ENCODE measurements at places on chromosomes 11 and 22.

- no peak for DNase-seq
These were observed 380.2 kb downstream of the OR4C45 start for GRCh38 chr11:50412832-50413231.

DNA sequence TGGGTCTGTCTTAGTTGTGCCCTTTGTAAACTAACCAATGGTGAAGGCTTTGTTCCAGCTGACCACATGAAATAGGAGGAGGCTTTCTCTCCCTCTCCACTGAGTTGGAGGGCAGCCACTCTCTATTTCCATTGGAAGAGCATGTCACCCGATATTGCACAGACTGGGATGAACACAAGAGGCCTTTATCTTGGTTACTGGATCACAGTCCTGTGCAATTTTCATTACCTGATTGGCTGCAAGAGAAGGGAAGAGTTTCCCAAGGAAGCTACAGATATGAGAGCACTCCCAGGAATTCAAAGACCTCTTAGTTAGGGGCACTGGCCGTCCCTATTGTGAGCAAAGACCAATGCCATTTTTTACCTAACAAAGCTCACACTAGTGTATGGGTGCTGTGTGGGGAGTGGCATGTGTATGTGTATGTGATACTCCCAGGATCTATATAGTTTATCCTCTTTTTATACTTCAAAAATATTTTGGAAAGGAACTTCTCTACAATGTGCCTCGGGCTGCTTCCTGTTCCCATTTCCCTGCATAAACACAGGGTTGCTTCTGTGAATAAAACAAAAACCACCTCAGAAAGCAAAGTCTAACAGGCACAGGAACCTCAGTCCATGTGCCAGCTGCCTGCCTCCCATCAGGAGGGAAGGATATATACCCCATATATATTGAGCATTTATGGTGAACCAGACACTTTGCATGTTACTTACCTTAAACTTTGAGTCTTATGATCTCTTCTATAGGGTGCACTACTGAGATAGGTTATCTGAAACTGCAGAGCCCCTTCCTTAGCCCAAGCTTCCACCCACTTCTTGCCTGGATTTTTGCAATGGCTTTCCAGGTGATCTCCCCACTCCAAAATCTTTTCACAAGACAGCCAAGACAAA is 126.5 kb downstream of the RASSF10 start:
- DNase-seq = no peak

DNA sequence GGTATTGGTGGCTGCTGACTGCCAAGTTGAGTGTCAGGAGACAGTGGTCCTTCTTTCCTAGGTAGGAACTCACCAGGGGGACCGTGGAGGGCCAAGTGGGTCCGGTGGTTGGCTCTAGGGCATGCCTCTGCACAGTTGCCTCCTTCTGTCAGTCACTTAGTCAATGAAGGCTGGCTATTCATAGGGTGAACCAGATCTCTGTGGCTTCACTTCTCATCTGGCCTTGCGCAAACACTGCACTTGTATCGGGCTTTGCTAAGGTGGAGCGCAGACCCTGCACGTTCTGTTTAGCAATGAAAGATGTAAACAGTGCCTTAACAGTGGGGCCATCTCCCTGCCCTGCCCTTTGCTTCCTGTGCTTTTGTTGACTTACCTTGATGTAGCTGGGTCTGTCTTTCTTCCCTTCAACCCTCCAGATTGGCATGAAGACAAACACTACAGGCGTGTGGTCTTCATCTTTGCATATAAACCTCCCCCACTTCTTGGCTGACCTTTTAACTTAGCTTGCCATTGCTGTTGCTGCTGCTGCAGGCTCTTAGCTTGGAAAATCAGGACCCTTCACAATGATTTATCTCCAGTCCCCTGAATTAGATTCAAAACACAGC is 6.7 kb upstream of the SORL1-AS1 start:
- no peak for DNase-seq

DNA sequence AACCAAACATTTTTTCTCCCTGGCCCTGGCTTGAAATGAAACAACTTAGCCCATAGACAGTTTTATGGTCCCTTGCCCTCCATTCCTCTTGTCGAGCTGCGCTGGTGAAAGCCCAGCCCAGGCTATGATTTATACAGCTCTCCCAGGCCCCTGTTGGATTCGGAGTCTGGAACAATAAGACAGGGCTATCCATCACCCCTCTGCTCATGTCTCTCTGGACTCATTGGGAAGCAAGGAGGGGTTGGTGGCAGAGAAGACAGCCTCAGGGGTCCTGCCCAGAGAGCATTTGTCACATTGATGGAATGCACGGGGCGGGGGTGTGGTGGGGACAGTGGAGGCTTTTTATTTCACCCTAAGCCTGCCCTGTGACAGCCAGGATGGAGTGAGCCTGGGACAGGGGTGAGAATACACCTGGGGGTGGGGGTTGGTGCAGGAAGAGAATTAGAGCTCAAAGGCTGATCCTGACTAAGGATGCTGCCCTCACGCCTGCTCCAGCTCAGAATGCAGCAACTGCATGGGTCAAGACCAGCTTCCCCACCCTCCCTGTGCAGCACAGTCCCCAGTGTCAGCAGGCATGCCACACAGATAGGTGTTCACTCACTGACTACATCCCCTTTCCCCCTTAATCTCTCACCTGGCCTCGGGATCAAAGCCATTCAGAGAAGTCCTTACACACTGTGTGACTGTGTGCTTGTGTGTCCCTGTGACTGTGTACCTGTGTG is 10.0 kb upstream of the PKNOX2 start:
- no peak for DNase-seq

- DNase-seq = no peak
These were observed 41.3 kb upstream of the SLN start for GRCh38 chr11:107752949-107753822.

- DNase-seq = no peak
These were observed 90.8 kb upstream of the PARVA start for GRCh38 chr11:12286606-12287005.

DNA sequence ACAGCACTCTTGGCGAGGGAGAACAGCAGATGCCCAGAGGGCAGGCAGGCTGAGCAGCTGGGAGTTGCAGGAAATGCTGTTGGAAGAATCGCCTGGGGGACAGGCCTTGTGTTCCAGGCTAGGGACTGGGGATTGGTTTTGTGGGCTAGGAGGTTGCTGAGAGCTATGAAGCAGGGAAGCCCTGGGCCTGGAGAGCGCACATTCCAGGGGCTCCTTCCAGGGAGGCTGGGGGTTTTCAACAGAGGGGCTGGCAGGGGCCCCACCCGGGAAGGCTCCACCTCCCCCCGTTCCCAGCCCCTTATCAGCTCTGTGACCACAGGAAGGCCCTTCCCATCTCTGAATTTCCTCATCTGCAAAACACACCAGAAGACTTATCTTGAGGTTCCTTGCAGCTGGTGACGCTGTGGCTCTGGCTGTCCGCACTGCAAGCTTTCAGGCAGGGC is 21.7 kb downstream of the WNT11 start:
- DNase-seq = no peak

GRCh38 chr11:19715373-19715772 is 2.7 kb downstream of the NAV2 start:
- no peak for DNase-seq

DNA sequence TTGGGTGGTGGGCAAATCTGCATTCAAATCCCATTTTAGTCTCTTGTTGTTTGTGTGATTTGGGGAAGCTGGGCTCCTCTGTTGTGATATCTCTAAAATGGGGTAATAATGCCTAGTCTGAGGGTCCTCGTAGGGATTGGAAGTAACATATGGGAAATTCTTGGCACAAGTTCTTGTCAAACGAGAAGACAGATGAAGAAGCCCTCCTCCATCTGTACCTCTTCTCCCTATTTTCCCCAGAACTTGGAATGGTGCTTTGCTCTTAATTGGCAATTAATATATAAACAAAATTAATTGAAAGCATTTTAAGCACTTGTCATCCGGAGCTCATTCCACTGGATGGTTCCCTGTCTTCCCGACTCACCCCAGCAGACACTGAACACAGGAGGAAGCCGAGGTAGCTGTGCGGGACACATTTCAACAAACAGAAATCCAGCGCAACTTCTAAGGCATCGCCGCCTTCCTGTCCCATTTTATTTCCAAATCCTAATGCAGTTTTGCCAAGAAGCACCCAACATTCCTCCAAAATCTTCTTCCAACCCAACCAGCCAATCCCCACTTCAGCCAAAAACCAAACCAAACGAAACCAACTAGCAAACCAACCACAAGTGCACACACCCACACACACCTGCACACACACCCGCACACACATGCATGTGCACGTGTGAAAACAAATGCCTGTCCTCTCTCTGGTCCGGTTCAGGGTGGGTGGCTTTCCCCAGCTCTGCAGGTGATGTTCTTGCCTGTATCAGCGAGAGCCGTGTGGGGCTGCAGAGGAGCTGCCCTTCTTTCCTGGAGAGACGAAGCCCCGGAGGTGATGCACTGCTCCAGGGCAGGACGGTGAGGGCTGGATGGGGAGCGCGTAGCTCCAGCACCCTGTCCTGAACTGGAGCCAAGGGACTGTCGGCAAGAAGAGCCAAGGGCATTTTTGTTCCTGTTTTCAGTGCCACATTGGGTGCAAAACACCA is 100.8 kb upstream of the B3GAT1 start:
- DNase-seq = no peak

- no peak for DNase-seq
These were observed 83.0 kb downstream of the PDHX start for GRCh38 chr11:34999453-34999852.

DNA sequence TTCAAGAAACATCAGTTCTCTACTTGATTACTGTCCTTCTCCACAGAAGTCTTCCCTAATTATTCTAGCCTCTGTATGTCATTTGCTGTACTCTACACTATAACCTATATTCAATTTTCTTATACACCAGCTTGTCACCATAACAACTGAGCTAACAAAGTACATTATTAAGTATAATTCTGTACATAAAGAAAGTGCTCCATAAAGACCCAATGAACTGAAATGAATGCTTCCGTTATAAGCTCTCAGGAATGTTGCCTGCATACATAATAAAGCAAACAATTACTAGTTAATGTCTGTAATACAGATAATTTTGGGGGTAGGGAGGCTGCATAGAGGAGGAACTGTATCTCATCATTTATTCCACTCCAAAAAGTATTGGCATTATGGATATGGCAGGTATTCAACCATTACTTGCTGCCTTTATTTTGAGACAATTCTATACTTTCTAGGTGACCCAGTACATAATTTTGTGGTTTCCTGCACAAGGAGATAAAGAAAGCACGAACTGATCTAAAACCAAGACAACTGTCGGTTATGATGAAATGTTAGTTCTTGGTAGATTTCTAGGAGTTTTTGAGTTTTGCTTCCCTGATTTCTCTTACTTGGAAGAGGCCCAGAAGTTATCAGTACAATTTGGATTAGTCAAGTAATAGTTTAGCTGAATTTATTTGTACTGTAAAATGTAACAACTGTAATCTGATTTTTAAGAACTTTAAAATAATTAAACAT is 202.5 kb downstream of the SBF2 start:
- DNase-seq = no peak

DNA sequence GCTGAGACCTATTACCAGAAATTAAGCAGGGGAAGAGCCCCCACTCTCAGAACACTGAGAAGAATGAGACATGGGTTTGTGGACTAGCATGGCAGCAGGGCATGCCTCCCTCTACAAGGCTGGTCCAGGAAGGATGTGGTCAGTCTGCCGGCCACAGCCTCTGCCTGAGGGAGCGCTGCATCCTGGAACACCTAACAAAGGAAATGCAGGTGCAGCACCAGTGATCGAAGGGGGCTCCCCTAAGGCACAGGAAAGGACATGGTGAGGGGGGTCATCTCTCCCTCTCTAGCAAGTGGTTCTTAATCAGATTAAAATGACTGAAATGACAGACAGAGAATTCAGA is 40.6 kb upstream of the ARL14EP start:
- peak; percentile 17 for DNase-seq

- DNase-seq = no peak
These were observed 216.3 kb downstream of the FAT3 start for GRCh38 chr11:92440701-92441442.

GRCh38 chr11:17718015-17718414 is 1.4 kb upstream of the MYOD1 start:
- no peak for DNase-seq

- peak; percentile 37 for DNase-seq
These were observed 198.1 kb upstream of the SEZ6L start for GRCh38 chr22:25970999-25971811.

DNA sequence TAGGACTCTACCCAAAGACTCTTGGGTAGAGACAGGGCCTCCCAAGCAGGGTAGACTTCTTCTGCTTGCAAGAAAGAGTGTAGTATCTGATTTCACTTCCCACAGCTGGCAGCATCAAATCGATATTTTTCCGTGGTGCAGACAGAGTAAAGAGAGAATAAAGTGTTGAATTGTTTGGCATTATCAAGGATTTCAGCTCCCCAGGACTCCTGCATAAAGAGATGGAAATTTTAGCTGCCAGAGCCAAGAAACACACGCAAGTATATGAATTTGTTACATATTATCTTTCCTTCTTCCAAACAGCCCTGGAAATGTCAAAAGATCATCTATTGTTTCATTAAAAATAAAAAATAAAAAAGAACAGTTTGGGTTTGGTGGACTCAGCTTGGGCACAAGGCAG is 136.8 kb downstream of the PKNOX2 start:
- no peak for DNase-seq

- DNase-seq = no peak
These were observed 36.0 kb downstream of the PRCP start for GRCh38 chr11:82864268-82864667.

DNA sequence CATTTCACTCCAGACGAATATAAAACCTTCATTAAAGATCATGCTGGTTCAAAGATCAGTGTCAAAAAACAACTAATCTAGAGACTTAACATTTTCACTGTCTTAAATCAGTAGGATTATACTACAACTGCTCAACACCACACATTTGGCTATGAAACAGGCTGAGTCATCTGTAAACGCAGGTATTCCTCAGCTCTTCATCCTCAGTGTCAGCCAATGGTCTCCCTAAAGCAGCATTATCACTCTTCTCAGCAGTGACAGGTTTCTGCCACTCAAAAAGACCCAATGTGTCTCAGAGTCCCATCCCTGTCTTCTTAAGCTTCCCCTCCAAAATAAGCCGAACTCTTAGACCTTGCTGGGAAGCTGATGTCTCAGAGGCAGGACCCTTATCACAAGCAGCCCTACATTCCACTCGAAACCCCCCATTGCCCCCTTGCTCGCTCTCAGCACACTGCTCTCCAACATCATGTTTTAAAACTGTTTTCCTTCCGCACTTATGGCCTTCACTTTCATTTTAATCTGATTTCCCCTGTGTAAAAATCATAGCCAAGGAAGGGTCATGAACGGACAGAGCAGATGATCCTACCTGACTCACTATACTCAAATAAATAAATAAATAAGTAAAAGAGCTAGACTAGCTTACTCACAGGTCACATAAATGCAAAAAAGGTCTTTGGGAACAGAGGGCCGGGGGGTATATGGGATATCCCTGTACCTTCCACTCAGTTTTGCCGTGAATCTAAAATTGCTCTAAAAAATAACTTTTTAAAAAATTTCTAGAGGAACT is 23.0 kb downstream of the CDON start:
- DNase-seq = no peak

GRCh38 chr22:43110927-43111623 is 525 bp downstream of the BIK start:
- DNase-seq = no peak

DNA sequence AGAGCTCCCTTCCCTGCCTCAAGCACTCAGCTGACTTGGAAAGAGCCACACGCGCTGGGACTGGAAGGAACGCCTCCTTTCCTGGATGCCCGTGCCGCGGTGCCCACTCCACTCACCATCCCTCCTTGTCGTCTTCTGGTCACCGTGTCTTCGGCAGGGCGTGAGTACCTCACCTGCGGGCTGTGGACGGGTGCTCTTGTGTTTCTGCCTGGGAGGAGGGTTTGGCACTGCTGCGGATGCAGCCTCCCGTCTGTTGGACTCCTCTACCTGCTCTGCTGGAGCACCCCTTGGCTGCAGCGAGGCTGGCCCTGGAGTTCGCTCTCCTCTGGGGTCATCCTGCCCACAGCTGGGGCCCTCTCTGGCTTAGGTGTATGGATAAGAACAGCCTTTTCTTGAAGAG is 612.7 kb downstream of the BRD1 start:
- no peak for DNase-seq

Data from GM12878 (cell line).